Kidney glomerular epithelial cell (primary cell): ENCODE measurements at places on chromosomes 12 and 14.

DNA sequence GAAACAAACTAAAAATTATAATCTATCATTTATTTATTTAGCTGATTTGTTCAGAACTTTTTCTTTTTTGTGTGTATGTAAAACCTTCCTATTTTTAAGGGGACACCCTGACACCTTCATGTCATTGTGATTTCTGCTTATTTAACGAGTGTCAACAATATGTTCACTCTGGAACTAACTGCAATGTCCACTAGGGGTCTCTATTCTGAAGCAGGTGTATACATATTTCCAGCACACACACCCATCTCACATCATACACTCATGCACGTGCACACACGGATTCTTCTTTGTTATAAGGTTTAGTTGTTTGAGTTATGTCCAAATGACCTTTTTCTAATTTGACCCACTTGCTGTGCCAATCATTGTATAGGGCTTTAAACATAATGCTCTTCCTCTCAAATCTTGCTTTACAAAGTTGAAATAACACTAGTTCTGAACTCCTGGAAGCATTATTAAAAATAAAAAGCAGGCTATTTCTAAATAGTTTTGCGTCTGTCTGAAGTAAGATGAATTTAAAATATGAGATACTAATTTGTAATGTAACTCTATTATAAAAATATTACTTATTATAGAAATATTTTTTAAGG, 15.5 kb downstream of the E2F7 start:
- peak; percentile 78 for DNase-seq

DNA sequence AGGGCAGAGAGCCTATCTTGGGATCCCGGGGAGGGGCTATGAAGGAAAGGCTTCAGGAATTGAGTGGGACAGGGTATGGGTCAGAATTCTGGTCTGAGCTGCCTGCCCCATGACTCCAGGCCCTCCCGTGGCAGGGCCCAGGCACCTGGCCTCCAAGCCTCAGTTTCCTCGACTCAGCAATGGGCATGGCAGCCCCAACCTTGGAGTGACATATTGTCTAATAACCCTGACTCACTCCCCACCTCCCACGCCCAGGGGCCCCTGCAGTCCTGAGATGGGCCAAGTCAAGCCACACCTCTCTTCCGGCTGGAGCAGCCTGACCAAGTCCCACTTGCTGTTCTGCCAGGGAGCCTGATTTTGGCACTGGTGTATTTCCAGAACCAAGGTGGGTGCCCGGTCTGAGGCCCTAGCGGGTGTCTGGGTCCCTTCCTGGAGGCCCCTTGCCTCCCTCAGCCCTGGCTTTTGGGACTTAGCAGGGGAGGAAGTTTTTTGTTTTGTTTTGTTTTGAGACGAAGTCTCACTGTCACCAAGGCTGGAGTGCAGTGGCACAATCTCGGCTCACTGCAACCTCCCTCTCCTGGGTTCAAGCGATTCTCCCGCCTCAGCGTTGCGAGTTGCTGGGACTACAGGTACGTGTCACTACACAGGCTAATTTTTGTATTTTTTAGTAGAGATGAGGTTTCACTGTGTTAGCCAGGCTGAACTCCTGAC, 40.3 kb upstream of the RCOR1 start:
- no peak for DNase-seq

GRCh38 chr14:95011445-95012006, 145.8 kb downstream of the DICER1 start:
- no peak for DNase-seq

GRCh38 chr12:67424784-67425183, 155.6 kb downstream of the CAND1 start:
- DNase-seq: no peak

GRCh38 chr12:54286042-54287030, 5.8 kb downstream of the HNRNPA1 start:
- DNase-seq: no peak

DNA sequence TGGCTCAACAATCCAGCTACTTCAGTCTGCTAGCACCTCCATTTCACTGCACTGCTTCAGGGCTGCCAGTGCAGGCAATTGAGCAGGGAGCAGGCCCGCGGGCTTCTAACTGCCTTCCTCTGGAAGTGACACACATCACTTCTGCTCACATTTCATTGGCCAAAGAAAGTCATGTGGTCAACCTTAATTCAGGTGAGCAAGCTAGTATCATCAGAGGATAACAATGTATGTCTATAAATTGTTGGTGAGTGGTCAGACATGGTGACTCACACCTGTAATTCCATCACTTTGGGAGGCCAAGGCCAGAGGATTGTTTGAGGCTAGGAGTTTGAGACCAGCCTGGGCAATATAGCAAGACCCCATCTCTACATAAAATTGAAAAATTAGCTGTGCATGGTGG, 22.3 kb upstream of the CHGA start:
- no peak for DNase-seq

GRCh38 chr14:32226056-32226455, 23.0 kb upstream of the RNU6-8 start:
- no peak for DNase-seq

DNA sequence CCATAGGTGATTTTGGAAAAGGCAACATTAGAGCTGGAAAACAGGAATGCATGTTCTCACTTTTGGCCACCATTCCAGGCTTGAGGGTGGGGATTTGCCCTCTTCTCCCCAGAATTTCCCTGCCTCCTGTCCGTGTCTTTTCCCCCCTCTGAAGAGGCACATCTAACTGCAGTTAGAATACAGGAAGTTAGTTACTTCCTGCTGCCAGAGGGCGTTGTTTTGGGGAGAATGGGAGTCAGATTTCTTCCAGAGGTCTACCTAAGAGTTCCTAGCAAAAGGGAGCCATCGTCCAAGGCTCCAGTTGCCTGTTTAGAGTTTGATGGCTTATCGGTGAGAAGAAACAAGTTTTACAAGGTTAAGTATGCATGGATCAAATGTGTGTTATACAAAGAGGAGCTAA, 112.8 kb upstream of the IGF1 start:
- no peak for DNase-seq

GRCh38 chr12:40903040-40903439, 210.8 kb downstream of the CNTN1 start:
- no peak for DNase-seq

DNA sequence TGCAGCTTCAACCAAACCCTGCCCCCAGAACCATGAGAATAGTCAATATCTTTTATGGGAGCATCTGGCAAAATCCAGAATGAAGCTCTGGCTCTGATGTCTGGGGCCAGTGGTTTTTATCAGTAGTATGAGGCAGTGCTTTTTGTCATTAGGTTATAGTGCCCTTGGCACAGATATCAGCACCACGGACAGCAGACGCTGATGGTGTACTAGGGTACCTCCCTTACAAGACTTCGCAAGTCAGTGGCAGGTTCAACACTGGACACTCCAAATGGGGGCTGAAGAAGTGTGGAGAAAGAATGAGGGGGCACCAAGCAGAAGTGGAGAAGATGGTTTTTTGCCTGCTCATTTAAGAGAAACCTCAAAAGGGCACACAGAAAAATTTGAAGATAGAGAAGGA, 68.2 kb upstream of the E2F7 start:
- peak; percentile 53 for DNase-seq

DNA sequence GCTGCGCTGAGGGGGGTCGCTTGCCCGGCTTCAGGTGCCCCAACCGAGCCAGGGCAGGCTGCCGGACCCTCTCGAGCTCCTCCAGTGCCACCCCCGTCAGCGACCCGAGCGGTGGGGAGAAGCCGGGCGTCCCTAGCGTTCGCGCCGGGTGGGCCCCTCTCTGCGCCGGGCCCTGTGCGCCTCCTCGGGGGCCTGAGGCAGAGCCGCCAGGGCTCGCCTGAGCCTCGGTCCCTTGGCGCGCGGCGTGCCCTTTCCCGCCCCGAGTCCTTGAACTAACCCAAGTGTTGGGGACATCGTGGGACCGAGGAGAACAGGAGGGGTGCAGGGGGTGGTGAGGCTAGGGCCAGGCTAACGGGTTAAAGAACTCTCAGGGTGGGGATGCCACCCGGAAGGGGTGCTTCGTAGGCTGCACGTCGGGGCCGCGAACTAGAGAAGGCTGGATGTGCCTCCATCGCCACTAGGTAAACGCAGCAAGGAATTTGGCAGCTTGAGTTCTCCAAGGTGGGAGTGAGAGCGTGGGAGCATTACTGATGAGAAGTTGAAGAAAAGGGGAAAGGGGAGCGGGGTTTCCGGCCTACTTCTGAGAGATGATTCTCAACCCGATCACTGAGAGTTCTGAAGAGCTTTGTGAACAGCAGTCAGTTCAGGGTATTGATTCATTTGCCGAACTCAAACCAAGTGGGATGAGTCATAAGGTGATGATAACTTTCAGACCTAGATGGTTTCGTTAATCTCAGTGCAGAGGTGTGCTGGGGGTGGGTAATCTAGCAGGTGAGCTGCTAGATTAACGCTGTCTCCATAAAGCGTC, 618 bp downstream of the RNF34 start:
- DNase-seq: peak; percentile 44

- DNase-seq: no peak
These were observed 84.7 kb upstream of the STRN3 start for GRCh38 chr14:31110872-31111271.

- peak; percentile 63 for DNase-seq
These were observed 27.1 kb upstream of the RNU6-8 start for GRCh38 chr14:32230181-32230580.

- no peak for DNase-seq
These were observed 45.7 kb downstream of the PRKAB1 start for GRCh38 chr12:119713551-119714031.

- no peak for DNase-seq
These were observed 216.5 kb downstream of the C12orf50 start for GRCh38 chr12:87812681-87813080.

GRCh38 chr12:91978143-91978542, 167.5 kb downstream of the BTG1 start:
- no peak for DNase-seq

DNA sequence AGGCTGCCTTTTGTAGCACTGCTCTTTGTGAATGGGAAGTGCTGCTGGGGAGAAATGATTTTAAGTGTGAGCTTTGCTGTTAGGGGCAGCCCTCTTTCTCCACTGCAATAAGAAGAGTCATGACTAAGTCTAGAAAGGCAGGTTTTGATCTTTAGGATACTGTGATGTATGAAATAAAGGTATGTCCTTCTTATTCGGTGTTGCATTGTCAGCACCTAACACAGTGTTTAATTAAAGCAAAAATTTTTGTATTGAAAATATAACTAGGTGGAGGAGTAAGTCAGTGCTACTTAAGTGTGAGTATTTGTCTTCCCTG, 81.5 kb downstream of the ETV6 start:
- DNase-seq: no peak

GRCh38 chr14:74927225-74927624, 4.2 kb upstream of the RPS6KL1 start:
- no peak for DNase-seq

GRCh38 chr14:29865299-29865698, 62.3 kb downstream of the PRKD1 start:
- DNase-seq: no peak

DNA sequence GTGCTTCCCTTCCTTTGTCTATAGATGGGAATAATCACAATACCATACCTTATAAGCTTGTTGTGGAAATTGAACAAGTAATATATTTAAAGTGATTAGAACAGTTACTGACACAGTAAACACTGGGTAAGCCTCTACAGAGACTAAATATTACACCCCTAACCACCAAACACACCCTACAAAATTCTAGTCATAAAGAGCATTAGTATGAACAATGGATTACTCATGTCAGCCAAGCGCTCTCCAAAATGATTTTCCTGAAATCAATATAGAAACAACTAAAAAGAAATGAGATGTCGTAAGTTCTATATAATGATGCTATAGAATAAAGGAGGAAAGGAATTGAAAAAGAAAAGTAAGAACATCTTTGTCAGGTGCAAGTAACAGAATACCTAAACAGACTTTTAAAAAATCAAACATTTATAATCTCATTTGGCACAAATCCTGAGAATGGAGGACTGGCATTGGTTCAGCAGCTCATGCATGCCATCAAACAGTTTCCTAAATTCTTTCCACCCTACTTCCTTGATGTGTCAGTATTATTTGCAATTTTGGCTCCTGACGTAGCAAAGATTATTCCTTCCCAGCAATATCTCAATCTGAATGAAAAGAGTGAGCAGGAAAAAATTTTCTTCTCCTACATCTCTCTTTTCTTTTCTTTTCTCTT, 118.0 kb downstream of the SINHCAF start:
- no peak for DNase-seq

GRCh38 chr12:92468358-92469020, 234.3 kb upstream of the PLEKHG7 start:
- no peak for DNase-seq

GRCh38 chr12:94126067-94126466, 22.3 kb upstream of the PLXNC1 start:
- DNase-seq: no peak

DNA sequence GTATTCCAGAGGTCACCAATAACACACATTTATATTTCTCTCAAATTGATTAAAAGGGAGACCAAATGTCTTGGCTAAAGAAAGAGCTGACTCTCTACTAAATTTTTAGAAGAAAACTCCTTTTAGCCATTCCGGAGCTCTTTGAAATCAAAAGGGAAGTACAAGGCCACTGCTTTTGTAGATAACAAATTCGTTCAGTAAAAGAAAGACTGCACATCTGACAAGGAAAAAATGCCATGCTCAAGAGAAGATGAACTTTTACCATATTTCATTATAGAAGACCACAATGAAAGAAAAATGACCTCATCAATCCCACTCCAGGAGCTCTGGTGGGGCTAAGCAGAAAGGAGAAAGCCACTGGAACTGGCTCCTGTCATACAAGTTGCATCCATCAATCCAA, 57.6 kb downstream of the SPTSSA start:
- DNase-seq: no peak

DNA sequence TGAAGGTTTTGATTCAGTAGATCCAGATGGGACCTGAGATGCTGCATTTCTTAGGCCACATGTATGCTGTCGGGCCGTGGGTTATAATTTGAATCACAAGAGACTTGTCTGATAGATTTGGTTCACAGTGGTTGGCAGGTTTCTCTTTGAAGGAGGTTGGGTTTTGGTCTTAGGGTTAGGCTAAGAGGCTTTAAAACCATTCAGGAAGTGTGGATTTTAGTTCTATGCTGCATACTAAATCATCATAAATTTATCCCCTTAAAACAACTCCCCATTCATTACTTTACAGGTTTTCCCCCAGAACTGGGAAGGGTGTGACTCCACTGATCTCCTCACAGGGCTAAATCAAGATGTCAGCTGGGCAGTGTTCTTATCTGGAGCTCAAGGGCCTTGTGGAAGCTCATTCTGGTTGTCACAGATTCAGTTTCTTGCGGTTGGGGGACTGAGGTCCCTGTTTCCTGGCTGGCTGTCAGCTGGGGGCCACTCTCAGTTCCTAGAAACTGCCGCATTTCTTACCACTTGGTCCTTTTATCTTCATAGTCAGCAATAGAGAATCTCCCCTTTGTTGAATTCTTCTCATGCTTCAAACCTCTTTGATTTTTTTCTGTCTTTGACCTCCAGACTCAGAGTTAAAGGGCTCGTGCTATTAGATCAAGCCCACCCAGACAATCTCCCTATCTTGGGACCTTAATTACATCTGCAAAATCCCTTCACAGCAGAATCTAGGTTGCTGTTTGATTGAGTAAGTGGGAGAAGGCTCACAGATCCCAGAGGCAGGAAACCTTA, 20.6 kb upstream of the PCNX1 start:
- no peak for DNase-seq

DNA sequence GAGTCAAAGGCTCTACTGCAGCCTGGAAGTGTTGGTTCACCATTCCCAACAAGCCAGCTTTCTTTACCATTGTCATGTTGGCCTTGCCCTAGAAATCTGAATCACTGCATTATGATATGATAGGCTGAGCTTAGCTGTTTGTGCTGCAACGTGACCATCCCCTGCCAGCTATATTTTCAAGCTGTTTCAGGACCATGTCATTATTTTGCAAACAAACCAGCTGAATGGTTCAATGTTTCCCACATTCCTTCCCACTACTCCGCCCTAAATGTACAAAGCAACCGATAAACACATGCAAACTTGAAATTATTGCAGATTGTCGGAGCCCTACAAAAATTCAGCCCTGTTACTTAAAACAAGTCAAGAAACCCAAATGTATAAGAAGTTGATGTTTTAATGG, 136.1 kb downstream of the KICS2 start:
- DNase-seq: no peak
